ENCODE measurements at places on chromosomes 11 and 22.

DNA sequence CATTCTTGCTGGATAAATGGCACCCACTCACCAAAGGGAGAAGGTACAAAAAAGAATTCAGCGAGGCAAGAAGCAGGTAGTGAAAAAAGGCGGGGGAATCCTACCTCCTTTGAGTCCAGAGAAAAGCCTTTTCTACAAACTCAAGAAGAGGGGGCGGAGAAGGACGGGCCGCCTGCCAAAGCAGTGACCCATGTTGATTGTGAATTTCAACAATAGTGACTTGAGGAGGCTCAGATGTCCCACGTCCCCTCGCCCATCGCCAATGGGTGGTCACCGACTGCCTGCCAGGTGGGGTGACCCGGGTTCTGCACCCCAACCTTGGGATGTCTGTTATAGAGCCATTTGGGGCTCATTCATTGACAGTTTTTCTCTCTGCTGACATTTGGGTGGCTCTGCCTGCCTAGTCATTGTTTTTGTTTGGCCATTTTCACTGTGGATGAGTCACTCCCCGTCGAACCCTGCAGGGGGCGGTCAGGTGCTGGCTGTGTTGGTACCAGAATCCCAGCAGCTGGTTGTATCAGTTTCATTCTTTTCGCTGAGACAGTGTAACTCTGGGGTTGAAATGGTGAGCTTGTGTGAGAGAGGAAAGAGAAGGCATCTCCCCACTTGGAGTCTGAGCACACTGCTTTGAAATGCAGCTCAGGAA lies 163.4 kb upstream of the NCAM1 start:
- DNase-seq = peak; percentile 84

- DNase-seq = no peak
Measured at GRCh38 chr11:111370902-111371578, 8.0 kb downstream of the POU2AF1 start.

DNA sequence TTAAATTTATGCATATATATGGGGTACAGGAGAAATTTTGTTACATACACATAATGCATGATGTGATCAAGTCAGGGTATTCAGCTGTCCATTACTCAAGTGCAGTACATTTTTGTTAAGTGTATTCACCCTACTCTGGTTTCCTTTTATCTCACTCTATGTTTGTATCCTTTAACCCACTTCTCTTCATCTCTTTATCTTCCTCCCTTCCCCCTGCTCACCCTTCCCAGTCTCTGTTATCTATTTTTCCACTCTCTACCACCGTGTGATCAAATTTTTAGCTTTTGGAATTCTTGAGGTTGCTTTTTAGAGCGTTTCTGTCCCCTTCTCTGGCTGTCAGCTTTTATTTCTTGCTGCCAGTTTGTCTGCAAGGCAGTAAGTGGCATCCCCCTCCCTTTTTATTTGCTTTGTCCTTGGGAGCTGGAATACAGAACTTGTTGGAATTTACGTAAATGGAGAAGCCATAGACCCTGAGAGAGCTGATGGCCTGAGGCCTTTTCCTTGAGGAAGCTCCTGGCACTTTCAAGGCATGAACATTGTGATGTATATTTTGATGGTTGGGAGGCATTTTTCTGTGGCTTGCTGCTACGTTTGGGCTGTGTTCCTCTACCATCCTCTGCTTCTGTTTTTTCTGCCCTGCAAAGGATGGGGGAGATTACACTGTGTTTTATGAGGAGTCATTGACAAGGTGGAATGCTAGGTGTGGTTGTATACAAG lies 148.6 kb downstream of the LDLRAD3 start:
- peak; percentile 94 for DNase-seq

DNA sequence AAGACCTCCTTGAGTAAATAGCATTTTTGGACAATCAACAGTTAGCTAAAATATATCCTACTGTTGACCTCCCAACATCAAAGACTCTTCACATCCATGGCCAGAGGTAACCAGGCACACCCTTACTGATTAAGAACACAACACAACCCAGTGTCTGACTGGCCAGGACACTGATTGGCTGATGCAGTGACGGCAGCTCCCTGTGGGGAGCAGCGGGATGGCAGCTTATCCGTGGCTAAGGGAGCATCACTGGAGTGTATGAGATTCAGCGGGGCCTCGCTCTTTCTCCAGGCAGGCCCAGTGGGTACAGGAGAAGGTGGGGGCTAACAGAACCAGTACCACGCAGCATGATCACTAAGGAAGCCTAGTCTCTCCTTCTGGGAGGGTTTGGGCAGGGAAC lies 10.3 kb upstream of the IL2RB start:
- DNase-seq = peak; percentile 40

DNA sequence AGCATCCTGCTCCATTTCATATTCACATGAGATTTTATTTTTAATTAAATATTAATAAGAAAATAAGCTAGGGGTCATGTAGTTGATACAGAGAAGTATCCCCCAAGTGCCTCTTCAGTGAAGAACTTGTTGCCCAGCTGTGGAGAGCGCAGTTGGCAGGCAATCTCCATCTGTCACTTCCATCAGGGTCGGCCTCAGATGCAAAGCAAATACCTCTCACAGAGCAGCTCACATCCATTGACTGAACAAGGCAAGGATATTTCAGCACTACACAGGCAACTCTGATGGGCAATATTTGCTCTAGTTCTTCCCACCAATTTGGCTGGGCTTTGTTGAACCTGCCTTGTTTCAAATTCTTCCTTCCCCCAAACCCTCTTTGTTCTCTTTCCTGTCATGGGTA lies 129.4 kb downstream of the NOX4 start:
- DNase-seq = no peak

- DNase-seq = no peak
Measured at GRCh38 chr11:102840018-102840417, 3.4 kb downstream of the MMP3 start.

DNA sequence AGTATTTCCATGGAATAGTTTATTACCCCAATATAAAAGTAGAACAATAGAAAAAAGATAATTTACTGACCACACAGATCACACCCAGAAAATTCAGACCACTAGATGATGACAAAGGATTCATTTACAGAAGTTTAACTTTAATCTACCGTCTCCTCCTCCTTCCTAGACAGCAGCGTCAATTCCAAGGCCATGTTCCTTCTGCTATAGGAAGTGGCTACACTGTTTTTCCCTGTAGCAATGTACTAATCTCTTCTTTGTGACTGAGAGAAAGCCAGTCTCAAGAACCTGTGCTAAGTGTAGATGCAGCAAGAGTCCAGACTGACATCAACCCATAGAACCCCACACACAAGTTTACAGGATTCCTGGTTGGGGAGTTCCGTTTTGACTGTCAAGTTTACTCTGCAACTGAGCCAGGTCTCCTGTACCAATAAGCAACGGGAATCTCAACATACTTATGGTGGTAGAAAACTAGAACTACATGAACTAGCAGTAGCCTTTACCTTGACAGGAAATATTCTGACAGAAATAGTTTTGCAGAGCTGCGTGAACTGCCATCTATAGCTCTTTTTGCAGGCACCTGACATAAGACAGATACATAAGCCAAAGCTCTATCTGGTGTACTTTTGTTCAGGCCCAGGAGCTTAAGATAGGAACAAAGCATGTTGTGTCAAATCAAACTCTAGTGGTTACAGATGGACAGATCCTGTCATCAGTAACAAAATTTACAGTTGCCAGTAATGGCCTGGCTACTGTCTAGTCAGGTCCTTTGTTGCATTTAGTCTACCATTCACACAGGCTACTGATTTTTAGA lies 42.9 kb downstream of the MRTFA start:
- no peak for DNase-seq

- no peak for DNase-seq
Measured at GRCh38 chr11:116776522-116776984, 3.8 kb upstream of the BUD13 start.

- DNase-seq = no peak
Measured at GRCh38 chr22:38946771-38947170, 10.6 kb upstream of the APOBEC3A start.

DNA sequence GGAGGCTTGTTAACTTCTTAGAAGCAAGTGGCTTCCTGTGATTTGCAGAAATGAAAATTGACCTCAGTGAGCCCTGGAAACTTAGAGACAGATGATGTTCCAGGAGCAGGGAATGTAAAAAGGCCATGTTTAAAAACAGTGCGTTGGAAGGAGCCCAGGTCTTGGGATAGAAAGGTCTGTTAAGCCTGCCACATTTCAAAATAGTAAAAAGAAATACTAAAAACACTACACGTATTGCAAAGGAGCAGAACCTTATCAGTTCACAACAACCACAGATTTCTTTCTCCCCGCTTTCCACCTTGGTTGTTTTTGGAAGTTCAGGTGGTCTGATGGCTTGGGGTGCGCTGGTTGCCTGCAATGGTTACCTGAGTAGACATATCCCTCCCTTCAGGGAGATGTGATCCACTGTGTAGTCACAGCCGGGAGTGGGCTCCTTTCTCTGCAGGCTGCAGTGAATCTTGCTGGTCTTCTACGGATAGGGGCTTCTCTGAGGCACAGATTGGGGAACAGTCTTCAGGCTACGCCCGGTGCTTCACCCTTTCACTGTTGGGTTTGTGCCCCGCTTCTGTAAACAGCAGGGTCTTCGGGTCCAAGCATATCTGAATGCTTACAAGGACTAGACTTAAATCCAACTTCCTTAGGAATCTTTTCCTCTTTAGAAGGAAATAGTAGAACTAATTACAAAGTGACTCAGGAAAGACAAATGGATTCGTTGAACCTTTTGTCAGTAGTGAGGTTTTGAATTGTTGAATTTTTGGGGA lies 1.9 kb downstream of the TEAD1 start:
- DNase-seq = peak; percentile 55

GRCh38 chr11:504053-504993 lies 2.7 kb downstream of the RNH1 start:
- DNase-seq = no peak

- DNase-seq = no peak
Measured at GRCh38 chr22:25668437-25668836, 73.6 kb upstream of the MYO18B start.

DNA sequence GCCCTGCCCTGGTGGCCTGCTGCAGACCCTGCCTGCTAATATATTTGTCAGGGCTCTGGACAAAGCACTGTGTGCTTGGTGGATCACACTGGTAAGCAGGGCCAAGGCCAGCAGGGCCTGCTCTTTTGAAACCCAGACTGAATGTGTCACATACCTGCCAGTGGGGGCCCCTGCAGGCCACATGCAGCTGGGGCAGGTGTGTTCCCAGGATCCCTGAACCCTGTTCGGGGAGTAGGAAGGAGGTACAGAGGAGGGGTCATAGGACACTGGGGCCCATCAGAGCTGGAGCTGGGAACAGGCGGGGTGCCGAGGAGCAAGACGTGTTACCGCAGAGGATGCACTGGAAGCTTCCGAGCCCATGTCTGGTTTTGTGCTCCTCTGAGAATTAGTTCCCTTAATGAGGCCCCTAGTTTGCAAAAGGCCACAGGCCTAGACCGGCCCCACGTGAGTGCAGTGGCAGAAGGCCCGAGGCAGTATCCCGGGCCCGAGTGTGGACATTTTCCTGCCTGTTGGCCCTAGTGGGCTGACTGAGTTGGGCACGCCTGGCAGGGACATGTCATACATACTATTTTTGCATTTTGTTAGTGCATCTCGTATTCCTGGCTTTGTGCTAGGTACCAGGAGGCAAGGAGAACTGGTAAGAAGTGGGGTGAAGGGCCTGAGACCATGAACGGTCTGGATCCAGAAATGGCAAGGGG lies 11.2 kb upstream of the ACR start:
- peak; percentile 33 for DNase-seq
